K562 (cell line): ENCODE measurements at places on chromosomes 5 and 9. TPM values are rescaled to one million over a fixed set of nuclear protein-coding genes. Genes with fewer than 3 reads are reported as not detected.

TRAF1 gene
- total RNA-seq = 0.38 and 0.47 TPM in 2 replicates

ADAMTS13 gene
- 0.07 TPM in 1 of 2 replicates, not detected in the other for total RNA-seq

CARTPT gene
- total RNA-seq = not detected in 2 replicates

GCNT4 gene
- total RNA-seq = 0.02 TPM in 1 of 2 replicates, not detected in the other

S1PR3 gene
- 0.31 and 0.33 TPM in 2 replicates for total RNA-seq

SLCO4C1 gene
- 0.11 and 0.16 TPM in 2 replicates for total RNA-seq
